ENCODE measurements at places on chromosomes 7 and 10. TPM values are rescaled to one million over a fixed set of nuclear protein-coding genes. Genes with fewer than 3 reads are reported as not detected.

DNA sequence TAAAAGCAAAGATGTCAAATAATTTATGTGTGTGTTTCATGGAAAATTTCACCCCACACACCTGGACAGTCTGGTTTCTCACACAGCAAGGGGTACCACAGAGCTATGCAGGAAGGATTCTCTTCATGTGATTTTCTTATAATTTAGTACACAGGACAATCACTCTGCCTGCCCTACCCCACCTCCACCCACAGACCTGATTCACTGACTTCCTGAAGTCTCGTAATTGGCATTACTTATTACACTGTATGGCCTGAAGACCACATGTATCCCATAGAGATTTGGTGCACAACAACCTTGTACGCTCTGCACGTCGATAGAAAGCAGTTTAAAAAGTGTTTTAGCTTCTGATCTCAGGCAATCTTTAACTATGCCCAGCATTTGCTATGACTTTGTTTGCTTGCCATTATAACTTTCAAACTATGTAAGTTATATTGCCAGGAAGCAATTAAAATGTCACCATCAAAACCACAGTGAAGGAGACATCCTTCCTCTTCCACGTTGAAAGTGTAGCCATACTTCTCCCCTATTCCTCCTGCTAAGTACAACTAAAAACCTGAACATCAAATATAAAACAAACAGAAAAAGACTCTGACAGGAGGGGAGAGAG, 279.4 kb upstream of the IMMP2L start:
- DNase-seq: peak; percentile 38

Gene MSS51
- total RNA-seq: 1.5 TPM

GRCh38 chr10:3099291-3100092, 32.1 kb downstream of the PFKP start:
- no peak for DNase-seq

GRCh38 chr10:77669892-77670291, 32.3 kb upstream of the KCNMA1 start:
- DNase-seq: no peak

GRCh38 chr10:69319841-69320316, 41.6 kb downstream of the HK1 start:
- no peak for DNase-seq
